Islet precursor cell (in vitro differentiated cells): ENCODE measurements at places on chromosomes 4 and X.

GRCh38 chrX:54747733-54748393 lies 50.2 kb downstream of the ITIH6 start:
- DNase-seq: peak; percentile 69

DNA sequence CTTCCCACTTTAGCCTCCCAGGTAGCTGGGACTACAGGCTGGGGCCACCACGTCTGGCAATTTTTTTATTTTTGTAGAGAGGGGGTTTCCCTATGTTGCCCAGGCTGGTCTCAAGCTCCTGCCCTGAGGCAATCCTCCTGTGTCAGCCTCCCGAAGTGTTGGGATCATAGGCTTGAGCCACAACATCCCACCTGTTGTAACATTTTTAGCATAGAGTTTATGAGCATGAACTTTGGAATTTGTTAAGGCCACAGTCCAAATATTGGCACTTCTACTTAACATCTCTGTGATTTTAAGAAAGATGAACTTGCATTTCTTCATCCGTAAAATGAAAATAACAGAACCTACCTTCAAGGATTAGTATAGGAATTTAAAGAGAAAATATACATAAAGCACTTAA lies 445.6 kb downstream of the IQCM start:
- no peak for DNase-seq

DNA sequence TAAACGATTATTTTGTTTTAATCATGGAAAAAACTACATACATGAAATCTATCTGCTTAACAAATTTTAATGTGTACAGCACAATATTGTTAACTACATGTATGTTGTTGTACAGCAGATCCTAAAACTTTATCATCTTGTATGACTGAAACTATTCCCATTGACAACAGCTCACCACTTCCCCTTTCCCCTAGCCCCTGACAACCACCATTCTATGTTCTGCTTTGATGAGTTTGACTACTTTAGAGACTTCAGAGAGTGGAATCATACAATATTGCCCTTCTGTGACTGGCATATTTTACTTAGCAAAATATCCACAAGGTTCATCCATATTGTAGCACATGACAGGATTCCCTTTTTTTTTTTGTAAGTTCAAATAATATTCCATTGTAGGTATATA lies 185.9 kb downstream of the CFAP299 start:
- DNase-seq: no peak

GRCh38 chr4:110610940-110611831 lies 11.7 kb downstream of the PITX2 start:
- DNase-seq: no peak

GRCh38 chr4:15755321-15756155 lies 22.6 kb upstream of the CD38 start:
- no peak for DNase-seq
